Epithelial cell of esophagus (primary cell): ENCODE measurements at places on chromosomes 13 and 19.

- no peak for DNase-seq
Measured at GRCh38 chr19:49098795-49099194, 13.5 kb downstream of the SNRNP70 start.

DNA sequence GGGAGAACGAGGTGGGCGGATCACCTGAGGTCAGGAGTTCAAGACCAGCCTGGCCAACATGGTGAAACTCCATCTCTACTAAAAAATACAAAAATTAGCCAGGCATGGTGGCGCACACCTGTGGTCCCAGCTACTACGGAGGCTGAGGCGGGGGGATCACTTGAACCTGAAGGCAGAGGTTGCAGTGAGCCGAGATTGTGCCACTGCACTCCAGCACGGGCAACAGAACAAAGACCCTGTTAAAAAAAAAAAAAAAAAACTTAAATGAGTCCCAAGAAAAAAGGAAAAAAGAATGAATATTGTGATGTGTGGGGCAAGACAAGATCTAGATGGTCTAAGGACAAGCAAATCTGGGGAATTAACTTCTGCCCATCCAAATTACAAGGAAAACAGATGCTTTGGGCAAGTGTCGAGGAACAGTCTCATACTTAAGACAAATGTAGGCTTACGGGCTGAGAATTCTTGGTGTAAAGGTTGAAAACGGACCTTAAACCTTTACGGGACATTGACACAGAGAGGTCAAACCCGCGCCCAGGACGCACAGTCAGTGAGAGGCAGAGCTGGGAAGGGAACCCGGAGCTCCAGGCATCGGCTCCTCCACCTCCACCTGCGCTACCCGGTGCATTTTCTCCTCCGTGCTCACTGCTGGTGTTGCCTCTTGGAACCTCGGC is 656 bp upstream of the ZNF324 start:
- no peak for DNase-seq

- DNase-seq = no peak
Measured at GRCh38 chr13:20171364-20171763, 10.5 kb upstream of the GJA3 start.

DNA sequence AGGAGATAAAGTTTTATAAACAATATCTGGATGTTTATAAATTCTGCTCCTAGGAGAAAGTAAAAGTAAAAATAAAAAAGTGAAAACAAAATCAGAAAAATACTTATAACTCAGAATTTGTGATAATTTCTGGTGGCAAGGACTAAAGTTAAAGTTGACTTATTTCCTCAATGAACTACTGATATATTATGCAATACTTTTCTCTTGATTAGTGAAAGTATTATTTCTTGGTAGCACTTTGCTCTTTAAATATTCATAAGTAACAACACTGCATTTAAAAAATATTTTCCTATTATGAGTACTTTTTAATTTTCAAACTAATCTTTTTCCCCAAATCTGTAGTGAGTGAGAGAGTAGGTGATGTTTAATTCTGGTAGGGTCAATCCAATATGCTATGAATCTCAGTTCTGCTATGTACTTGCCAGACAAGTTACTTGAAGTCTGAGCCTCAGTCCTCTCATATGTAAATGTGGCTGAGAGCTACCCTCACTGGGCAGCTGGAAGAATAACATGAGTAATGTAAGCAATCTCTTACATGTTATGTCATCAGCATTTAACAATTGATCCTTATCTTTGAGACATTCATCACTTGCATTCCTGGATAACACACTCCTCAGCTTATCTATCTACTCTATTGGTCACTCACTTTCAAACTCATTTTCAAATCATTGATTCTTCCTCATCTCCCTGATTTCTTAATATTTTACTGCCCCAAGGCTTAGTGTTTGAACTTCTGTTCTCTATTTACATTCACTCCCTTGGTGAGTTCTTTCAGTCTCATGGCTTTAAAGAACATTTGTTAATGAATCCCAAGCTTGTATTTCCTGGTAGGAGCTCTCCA is 239.0 kb downstream of the RGCC start:
- DNase-seq = peak; percentile 94

- DNase-seq = no peak
Measured at GRCh38 chr13:76378767-76379166, 507.4 kb downstream of the KCTD12 start.

DNA sequence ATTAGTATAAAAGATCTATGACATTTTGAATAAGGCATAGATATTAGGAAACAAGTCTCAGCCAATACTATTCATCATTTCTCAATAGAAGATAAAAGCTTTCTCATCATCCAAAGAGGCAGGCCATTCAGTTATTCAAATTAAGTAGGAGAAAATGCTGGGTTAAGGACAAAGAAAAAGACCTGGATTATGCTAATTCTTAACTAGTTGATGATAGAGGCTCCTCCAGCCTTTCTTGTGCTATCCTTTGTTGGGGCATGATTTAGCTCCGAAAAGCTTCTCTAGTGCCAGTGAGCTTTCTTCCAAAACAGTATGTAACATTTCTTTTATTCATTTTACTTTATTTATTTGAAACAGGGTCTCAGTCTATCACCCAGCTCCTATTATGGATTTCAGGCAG is 223.0 kb downstream of the DCLK1 start:
- no peak for DNase-seq

DNA sequence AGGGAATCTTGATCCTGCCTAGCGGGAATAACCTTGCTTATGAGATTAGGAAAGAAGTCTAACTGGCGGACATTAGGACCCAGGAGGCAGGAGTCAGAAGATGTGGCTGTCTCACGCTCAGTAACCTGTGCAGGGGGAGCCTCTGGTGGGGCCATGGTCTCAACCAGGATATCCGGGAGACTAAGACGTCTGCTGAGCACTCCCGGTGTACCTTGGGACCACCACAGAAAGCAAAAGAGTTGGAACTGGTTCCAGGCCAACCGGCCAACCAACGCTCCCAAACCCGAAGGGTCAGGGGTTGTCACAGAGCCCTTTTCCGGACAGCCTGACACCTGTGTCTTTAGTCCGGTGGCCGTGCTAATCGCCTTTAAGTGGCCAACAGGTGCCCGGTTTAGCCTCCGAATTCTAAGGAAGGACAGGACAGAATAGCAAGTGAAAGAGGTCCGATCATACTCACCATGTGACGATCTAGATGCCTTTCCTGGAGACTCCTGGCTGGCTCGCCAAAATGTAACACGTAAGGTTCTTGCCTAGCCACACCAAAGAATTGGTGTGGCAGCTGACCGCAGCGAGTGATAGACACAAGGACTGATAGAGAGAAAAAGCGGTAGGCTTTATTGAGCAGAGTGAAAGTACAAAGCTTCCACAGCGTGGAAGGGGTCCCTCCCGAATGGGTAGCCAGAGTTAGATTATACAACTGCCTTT is 103.9 kb upstream of the DIAPH3 start:
- DNase-seq = peak; percentile 5

DNA sequence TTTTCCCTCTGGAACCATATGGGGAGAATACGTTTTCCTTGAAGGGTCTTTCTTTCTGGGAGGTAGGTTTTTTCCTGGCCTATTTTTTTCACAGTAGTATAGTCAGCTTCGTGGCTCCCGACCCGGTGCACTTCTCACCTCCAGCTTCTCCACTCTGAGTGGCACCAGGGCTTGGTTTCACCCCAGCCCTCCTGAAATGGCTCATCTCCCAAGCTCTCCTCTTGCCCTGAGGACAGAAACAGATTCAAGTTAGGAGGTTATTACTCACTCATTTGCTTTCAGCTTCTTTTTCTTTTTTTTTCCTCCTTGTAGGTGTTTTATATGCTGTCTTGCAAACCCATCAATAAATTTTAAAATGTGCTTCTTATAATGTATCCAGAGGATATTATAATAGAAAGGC is 199.3 kb downstream of the RFC3 start:
- DNase-seq = peak; percentile 90

DNA sequence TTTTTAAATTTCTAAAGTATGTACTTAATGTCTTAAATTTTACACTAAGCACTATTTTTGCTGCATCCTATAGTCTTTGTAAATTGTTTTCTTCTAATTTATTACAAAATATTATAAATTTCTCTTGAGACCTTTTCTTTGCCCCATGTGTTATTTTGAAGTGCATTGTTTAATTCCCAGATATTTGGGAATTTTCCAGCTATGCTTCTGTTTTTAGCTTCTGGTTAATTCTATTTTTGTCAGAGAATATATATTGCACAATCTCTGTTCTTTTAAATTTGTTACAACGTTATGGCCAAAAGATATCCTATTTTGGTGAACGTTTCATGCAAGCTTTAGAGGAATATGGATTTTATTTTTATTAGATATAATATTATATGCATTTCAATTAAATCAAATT is 917.4 kb upstream of the MIR17HG start:
- no peak for DNase-seq

DNA sequence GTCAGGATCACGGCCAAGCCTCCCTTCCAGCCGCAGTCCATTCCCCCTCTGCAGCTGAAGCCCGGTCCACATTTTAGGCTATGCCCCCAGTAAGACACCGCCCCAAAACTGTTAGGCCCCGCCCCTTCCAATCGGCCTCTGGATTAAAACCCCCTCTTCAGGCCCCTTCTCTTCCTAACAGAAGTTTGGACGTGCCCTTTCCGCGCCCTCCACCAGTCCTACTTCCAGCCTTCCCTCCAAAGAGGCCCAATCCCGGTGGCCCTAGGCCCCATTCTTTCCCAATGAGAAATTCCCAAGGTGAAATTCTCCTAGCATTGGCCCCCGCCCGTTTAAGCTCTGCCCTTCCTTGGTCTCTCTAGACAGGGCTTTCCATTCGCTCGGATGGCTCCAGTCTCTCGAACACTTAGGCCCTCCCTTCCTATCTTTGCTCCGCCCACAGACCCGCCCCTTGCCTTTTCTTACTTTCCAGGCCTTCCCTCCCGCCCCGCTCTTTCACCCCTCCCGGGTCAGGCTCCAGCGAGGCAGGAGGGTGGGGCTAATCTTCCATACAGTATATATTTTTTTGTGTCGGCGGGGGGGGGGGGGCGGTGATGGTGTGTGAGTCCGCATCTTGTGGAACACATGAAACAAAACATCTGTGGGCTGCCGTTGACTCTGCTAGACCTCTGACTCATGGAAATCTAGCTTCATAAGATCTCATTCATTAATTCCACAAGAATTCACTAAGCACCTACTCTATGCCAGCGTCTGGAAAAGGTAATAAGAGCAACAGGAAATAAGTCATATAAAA is 13.6 kb downstream of the LTBP4 start:
- peak; percentile 96 for DNase-seq

DNA sequence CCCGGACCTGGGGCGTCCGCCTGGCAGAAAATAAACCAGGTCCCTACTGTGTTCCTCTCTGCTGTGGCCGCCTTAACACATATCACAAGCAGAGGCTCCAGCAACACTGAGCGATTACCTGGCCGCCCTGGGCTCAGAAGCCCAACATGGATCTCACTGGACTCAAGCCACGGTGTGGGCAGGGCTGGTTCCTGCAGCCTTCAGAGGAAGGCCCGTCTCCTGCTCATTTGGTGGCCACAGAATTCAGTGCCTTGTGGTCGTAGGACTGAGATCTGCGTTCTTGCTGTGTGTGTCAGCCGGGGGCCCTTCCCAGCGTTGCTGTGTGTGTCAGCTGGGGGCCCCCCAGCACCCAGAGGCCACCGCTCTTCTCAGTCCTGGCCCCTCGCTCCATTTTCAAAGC is 30.2 kb downstream of the C2CD4C start:
- DNase-seq = no peak

DNA sequence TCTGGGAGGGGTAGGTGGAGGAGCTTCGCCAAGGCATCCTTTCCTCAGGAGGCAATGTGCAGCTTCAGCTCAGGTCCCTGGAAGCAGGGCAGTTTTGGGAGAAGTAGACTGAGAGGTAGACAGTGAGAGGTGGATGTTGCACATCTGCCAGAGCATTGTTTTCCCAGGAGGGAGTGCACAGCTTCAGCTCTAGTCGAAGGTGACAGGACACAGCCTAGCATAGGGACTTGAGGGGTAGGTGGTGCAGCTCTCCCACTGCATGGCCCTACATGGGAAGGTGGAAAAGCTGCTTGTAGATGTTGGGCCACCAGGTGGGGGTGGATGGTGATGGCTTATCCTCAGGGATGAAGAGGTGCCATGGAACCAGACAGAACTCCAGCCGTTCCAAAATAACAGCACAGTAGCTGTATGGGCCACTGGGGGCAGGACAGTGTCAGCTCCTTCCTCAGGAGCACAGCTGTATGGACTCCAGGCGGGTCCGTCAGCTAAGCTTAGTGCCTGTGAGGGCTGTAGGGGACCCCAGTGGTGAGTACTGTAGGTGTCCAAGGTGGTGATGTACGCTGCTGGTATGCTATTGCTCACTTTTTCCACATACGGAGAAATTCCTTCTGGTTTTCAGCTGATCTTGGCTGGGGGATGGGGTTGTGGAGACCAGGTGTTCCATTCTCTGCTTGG is 17.4 kb upstream of the ZNF543 start:
- no peak for DNase-seq

DNA sequence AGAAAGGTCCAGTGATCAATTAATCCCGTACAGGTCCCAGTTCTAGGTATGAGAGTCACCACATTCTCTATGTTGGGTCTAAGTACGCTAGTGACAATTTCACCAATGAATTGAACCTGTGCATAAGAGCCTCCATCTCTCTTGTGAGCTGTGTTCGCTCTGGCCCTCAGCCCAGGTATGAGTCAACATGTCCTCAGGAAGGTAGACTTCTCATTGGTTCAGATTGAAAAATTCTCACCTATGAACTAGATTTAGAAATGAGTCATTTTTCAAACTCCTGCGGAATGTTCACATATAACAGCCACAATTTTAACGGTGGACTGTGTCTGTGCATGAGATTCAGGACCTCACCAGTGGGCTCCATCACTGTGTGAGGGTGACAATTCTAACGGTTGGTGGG is 12.7 kb upstream of the ZNF43 start:
- DNase-seq = peak; percentile 85
